OCI-M1 (cell line): ENCODE measurements at places on chromosomes 6 and 20.

- no peak for DNase-seq
Observed at GRCh38 chr6:148349466-148349865, 6.8 kb downstream of the SASH1 start.

DNA sequence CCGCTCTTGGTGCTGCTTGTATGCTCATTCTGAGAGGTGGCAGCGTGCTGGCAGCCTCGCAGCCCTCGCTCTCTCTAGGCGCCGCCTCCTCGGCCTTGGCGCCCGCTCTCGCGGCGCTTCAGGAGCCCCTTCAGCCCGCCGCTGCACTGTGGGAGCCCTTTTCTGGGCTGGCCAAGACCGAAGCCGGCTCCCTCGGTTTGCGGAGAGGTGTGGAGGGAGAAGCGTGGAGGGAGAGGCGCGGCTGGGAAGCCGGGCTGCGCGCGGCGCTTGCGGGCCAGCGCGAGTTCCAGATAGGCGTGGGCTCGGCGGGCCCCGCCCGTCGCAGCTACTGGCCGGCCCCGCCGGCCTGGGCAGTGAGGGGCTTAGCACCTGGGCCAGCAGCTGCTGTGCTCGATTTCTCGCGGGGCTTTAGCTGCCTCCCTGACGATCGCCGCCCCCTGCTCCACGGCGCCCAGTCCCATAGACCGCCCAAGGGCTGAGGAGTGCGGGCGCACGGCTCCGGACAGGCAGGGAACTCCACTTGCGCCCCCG is 19.5 kb upstream of the FAM8A1 start:
- no peak for DNase-seq

- DNase-seq = no peak
Observed at GRCh38 chr6:111543913-111544435, 61.0 kb upstream of the REV3L start.

DNA sequence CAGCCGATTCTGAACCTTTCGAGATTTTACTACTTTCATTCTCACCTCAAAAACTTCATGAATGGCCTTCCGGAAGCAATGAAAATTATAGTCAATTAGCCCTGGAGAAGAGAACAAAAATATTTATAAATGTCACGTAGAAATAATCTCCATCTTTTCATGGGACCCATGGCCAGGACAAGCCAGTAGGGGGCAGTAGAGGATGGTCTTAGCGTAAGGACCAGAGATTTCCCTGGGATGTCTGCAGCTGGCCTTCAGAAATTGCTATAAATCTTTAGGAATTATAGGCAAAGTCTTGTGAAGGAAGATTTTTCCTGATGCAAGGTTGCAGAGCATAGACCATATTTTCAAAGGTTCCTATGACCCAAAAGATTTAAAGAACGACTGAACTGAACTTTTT is 15.6 kb upstream of the UBE2J1 start:
- DNase-seq = peak; percentile 78

GRCh38 chr20:45229264-45230056 is 8.3 kb downstream of the SEMG2 start:
- peak; percentile 75 for DNase-seq

DNA sequence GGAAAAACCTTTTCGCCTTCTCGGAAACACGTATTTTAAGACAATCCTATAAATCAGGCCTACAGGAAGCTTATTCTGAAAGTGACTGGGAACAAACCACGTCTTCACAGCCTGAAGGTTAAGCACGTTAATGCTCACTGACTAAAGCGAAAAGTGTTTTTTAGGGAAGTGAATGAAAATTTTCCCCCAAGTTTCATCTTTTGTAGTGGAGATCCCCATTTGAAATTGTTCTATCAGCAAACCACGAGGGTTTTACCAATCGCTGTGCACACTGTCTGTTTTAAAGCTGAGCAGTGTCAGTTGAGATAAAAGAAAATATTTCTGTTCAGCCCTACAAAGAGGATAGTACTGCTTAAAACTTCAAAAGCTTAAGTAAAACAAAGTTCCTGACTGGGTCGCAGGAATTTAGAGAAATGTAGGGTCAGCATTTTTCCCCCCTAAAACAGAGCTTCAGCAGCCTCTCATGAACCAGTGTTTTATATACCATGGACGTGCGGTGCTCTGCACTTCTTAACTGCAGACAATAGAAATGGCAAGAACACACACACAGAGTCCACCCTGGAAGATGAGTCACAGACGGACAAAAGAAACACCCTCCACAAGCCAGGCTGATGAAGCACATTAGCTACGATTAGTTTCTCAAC is 34.9 kb downstream of the SLC22A23 start:
- peak; percentile 71 for DNase-seq

- DNase-seq = no peak
Observed at GRCh38 chr20:49579874-49580812, 12.2 kb upstream of the PTGIS start.

- peak; percentile 60 for DNase-seq
Observed at GRCh38 chr6:23016696-23017095, 447.3 kb downstream of the HDGFL1 start.

DNA sequence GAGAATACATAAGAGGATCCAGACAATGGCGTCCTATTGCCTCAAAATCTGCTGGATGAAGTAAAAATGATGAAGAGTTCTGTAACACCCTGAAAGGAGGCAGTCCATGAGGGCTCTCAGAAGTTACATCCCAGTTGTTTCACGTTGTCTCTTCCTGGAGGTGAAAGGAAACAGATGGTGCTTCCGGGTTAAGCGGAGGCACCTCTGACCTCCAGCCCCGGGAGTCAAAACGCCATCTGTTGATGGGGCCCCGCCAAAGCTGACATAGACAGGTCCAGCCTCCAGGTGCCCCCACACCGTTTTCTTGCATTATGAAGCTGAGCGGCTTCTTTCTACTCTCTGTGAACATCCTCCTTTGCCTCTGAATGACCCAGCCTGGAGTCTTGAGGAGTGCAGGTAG is 9.5 kb downstream of the SEMG2 start:
- no peak for DNase-seq

GRCh38 chr6:108955329-108955949 is 107.2 kb downstream of the ARMC2 start:
- DNase-seq = no peak

DNA sequence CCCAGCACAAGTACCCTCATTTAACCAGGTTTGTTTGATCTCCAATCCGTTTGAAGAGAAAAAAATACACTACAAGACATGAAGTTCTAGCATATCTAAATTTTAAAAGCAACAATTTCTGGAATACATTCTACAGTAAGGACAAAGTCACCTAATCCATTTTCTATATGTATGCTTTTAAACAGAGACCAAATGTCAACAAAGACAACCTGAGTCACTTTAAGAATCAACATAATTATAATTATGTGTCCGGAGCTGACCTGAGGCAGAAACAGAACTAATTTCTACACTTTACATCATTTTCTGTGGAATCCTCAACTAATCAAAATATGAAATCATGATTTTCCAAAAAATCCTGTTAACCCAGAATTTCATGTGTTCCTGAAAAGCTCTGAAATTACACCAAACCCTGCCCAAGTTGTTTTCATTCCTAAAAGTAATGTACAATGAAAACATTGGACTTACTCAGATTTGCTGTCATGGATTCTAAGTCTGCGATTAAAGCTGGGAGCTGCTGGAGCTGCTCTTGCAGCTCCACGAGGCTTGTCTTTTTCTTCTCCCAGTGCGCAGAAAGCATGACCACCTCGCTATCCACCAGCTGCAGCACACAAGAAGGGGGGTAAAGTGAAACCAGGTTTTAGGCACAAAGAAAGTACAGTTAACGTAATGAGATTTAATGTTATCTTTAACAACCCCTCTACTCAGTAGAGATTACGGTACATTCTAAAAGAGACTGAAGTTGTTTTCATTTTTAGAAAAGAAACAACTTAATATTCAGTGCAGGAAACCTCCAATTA is 35.8 kb downstream of the DTNBP1 start:
- DNase-seq = peak; percentile 90

DNA sequence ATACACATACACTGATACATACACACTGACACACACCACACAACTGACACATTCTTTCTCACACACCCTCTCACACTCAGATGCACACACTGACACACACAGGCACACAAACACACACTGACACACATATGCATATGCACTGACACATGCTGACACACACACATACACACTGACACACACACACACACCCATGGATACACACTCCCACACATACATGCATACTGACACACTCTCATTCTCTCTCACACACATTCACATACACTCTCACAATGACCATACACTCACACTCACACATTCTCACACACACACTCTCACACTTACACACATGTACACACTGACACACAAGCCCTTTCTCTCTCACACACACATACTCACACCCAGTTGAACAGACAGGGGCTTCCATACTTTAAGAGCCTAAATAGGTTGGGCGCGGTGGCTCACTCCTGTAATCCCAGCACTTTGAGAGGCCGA is 236.4 kb downstream of the LRFN2 start:
- no peak for DNase-seq

DNA sequence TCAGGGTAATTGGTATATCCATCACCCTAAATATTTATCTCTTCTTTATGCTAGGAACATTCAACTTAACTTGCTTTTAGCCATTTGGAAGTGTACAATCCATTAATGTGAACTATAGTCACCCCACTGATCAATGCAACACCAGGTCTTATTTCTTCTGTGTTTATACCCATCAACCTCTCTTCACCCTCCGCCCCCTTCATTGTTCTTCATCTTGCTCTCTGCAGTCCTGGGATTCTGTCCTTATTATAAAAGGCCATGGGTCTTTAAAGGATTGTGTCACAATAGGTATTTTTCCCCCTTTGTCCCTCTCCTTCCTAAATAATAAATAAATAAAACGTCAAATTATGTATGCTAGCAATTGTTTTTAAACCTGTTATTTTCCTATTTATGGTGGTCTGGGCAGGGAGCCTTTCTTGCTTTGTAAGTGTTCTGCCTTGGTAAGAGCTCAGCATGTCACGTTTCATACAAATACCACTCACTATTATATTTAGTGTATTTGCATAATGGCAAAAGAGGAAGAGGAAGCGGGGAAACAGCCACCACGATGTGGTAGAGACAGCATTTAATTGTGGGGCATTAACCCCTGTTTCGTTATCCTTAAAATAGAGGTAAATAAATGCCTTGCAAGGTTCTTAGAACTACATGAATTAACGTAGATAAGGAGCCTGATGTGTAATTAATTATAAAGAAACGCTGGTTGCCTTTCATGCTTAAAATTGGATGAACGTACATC is 1.9 kb downstream of the ABRACL start:
- DNase-seq = peak; percentile 75

GRCh38 chr6:498795-499231 is 107.3 kb downstream of the IRF4 start:
- no peak for DNase-seq

DNA sequence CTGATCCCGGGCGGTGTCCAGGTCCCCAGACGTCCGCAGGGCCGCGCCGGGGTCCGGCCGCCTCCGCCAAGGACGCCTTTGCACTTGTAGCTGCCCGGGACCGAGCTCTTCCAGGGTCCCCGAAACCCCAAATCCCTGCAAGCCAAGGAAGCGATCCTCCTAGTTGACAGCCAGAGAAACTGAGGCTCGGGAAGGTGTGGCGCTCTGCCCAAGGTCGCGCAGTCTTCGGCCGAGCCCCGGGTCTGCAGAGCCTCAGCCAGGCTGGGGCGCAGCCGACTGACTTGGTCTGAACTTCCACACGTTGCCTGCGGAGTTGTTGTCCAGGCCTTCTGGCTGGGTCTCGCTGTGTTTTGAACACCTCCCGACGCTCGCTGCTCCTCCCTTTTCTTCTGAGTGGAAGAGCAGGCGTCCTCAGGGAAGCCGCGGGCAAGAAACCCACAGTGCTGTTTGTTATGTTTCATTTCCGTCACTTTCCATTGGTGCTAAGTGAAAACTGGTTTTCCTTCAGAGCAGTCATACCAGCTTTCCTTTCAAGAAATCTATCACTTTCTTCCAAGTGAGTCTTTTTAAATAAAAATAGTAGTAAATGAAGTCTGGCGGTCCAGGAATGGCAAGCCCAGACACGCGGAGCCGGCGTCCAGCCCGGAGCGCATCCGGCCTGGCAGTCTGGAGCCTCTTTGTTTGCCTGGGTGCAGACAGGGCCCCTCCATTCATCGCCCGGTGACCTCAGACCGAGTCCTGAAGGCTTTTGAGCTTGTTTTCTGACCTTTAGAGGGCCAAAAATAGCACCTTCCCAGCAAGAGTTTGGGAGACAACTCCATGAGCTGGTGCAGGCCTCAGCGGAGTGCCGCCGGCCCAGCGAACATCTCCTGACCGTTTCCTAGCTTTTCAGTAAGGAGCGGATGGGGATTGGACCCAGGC is 698 bp downstream of the FAM210B start:
- peak; percentile 50 for DNase-seq

GRCh38 chr6:151241853-151242252 is 2.1 kb downstream of the AKAP12 start:
- DNase-seq = no peak

GRCh38 chr6:39965751-39966150 is 31.5 kb upstream of the MOCS1 start:
- DNase-seq = no peak

DNA sequence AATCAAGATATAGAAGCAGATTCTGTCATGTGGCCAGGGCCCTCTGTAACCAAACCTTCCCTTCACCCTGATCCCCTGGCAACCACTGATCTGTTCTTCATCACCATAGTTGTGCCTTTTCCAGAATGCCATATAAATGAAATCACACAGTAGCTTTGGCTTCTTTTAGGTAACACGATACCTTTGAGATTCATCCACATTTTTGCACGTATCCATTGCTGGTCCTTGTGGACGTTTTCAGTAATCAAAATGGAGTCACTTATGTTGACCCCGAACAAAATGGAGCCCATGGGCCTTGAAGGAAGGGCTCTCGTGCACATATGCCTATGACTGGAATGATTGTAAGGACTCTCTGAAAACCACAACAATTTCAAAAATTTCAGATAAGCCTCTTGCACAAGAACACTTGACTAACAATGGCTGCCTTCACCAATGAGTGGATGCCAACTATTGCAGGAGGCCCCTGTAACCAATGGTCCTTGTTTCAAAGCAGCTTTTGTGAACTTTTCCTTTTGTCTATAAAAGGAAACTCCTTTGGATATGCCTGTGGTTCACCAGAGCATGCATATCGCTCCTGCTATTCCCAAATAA is 84.3 kb upstream of the RALY start:
- peak; percentile 52 for DNase-seq

- no peak for DNase-seq
Observed at GRCh38 chr20:8578161-8578865, 446.2 kb downstream of the PLCB1 start.

DNA sequence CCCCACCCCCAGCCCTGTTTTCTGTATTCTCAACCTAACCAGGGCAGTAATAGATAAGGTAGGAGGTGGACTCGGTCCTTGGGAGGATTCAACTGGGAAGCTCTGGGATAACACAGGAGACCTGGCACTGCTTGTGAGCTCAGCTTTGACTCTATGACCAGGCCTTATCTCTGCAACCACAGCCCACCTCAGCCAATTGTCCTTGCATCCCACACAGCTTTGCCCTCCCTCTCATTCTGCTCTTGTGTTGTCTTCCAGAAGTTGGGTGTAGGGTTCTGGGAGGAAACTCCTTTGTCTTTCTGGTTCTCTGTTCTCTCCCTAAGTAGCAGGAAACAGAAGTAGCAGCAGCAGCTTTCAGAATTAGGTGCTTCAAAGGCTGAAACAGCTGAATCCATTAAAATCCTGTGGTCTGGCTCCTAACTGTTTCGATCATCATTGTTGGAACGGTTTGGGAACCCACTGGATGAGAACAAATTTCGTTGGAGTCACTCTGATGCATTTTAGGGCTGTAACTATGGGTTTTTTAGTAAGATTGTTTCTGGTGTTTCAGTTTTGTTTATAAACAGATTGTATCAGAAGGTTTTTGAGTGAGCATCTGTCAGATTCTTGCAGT is 32.4 kb upstream of the SNX9 start:
- DNase-seq = peak; percentile 29
